ENCODE measurements at places on chromosomes 5 and 9.

DNA sequence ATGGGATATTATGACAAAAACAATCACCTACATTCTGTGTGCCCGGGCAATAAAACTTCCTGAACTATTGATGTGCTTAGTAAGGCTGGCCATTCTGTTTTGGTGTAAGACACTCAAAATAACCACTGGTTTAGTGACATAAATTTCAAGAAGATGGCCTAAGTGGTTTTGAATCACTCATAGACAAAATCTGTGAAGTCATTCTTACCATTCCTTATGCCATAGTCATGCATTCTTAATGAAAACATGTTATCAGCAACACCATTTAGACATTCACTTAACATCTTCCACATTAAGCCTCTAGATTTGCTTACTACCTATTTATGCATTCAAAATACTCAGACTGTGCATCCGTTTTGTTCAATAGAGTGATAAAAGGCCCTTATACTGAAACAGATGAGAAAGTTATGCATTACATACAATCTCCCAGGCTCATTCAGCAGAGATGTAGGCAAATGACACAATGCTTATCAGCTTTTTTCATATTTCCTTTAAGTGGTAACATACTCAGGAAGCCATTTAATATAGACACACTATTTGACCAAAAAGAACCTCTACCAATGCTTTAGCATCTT lies 848.8 kb upstream of the DMAC1 start:
- no peak for DNase-seq

DNA sequence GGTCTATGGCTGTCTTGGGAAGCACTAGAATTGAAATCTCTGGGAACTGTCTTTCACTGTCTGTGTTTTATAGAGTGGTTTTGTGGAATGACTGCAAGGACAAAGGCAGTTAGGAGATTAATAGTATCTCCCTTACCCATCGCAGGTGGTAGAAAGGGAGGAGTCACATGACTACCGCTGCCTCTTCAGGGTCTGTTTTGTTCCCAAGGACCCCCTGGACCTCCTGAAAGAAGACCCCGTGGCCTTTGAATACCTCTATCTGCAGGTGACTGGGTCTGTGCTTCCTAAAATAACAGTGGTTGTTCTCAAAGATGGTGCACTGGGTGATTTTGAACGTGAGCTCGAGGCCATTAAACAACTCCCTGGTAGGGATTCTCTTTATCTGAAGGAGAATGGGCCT lies 22.8 kb upstream of the TRMT10B start:
- DNase-seq = no peak

DNA sequence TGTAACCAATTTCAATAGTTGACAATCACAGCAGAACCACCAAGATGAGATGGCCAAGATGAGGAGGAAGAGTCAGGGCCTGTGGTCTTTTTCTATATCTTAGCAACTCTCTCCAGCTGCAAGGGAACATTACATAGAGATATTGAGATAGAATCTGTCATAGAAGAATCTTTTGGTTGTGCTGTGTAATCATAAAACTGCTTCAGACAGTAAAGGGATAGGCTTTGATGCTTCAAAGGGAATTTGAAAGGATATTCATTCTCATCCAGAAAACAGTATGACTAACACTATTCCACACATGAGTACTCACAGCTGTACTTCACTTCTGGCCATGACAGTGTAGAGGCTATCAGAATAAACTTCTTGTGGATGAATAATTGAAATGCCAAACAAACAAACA lies 145.9 kb downstream of the YIPF5 start:
- DNase-seq = no peak

DNA sequence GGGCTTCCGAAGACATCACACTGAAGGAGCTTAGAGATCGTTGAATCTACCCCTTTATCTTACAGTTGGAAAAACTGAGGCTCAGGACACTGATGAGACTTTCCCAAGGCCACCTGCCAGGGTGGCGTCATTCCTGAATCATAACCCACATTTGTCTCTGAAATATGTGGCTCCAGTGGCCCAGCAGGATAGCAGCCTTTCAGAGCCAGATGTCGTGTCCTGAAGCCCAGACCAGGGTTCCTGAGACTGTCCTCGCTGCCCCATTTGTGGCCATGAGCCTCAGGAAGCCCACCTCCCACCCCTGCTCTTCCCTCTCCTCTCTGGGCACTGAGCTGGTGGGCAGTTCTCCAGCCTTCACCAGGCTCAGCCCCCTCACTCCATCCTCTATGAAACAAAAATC lies 2.4 kb downstream of the HMCN2 start:
- no peak for DNase-seq

DNA sequence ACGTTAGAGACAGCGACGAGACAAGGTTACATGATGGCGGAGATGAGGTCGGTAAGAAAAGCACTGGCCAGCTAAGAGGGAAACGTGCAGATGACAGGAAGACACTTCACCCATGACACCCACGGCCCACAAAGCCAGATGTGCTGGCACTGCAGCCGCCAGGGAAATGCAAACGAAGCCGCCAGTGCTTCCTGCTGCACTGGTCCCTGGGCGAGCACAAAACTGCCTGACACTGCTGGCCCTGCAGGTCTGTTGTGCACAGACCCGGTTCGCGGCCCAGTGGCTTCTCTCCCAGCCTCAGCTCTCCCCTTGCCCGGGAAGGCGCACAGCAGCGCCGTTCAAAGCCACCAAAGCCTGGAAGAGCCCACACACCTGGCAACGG lies 20.3 kb downstream of the QSOX2 start:
- DNase-seq = no peak

DNA sequence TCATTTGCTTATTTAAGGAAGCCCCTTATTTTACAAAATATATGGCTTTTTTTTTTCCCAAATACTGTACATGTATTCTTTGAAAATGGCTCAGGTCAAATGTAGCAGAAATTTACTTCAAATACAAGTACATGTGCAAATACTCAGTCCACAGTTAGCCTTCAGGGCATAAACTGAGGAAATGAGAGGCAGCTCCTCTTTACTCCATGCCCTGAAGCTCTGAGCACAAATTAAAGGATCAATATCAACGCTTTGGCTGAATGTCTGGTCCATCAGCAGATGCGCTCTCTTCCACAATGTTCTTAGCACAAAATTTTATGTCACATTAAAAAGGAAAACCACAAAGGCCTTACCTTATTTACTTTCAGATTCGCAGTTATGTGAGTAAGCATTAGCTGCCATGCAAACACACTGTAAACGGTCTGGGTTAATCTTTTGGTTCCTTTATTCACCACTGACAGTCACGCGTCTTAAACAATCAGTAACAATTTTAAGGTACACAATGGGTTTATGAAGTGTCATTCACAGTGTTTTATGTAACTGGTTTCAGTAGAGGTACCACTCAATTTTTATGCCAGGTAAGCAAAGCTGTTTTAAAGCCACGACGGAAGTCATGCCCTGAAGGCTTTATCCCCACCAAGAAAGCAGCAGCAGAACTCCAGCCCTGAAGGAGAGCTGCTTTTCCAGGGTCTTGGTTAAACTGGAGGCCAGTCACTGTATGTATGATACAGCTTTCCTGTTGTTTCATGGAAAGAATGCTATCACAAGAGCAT lies 103.4 kb downstream of the OTULIN start:
- peak; percentile 55 for DNase-seq

- no peak for DNase-seq
These were observed 193.5 kb upstream of the HAPLN1 start for GRCh38 chr5:83914199-83914598.

DNA sequence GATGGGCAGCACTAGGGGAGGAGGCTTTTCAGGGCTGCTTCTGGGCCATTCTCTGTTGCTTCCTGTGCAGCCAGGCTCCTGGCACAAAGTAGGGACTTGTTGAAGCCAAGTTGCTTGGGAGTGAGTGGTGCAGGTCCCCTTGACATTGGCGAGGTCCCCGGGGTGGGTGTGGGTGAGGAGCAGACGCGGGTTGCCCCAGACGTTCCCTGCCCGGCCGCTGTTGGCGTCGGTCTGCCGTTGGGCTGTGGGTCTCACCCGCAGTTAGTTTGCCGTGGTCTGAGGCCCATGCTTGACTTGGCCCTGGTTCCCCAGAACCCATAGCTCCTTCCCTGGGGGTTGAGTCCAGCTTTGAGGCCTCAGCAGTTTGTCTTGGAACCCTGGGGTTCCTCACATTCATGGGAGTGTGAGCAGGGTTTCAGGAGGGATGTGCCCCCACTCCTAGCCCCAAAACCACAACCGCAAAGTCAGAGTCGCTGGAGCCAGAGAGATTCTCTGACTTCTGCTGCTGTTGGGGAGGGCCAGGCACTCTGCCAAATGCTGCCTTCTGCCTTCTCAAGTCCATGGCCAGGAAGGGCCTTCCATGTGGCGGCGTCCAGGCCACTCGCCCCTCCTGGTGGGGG lies 77.5 kb downstream of the RXRA start:
- DNase-seq = no peak

DNA sequence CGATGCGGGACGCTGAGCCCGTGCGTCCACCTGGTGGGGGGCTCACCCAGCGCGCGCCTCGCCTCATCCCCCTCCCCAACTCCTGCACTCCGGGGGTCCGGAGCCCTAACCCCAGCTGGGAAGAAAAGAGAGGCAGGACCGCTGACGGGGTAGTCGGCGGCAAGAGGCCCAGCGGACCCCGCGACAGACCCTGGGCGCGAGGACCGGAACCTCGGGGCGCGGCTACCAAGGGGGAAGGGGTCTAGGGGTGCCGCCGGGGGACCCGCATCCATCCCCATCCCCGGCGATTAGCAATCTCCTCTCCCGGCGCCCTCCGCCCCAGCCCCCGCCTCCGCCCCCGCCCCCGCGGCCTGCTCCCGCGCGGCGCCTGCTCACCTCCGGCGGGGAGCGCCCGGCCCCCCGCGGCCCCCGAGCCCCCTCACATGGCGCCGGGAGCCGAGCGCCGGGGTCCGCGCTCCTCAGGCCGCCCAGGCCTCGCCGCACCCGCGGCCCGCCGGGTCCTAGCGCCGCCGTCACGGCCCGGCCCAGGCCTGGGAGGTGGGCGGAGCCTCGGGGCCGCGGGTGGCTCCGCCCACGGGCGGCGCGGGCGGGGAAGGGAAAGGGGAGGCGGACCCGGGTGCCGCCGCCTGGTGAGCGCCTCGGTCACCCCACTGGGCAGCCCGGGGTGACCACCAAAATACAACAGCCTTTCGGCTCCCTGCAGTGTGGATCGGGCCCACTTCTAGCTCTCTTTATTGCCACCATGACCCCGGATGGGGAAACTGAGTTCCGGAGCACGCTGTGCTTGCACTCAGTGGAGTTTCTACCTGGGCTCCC lies at the start of gene ST6GALNAC6:
TSS of gene ST6GALNAC6 (minus strand) at position 476 of the 816 bp plus-strand sequence. CDS start 1,622 bp downstream, outside the sequence.
- peak; percentile 44 for DNase-seq

GRCh38 chr9:91811024-91811909 lies 138.8 kb downstream of the ROR2 start:
- DNase-seq = no peak

- DNase-seq = no peak
These were observed 31.5 kb upstream of the SPRY4 start for GRCh38 chr5:142356349-142356715.

DNA sequence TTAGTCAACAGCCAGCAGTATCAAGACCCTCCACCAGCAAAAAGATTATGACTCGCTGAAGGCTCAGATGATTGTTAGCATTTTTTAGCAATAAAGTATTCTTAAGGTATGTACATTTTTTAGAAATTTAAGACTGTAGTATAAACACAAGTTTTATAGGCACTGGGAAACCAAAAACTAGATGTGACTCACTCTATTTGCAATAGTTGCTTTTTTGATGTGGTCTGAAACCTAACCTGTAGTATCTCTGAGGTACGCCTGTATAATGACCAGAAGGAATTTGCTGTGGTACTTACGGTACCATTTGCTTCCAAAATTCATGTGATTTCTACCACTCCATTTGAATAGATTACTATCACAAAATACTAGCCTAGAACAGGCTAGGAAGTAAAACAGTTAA lies 60.8 kb downstream of the WDR41 start:
- DNase-seq = no peak

- no peak for DNase-seq
These were observed 318.3 kb upstream of the ITGA1 start for GRCh38 chr5:52469420-52469819.

All from COR-L47 (cell line).